ENCODE measurements at places on chromosomes 2 and 18.

DNA sequence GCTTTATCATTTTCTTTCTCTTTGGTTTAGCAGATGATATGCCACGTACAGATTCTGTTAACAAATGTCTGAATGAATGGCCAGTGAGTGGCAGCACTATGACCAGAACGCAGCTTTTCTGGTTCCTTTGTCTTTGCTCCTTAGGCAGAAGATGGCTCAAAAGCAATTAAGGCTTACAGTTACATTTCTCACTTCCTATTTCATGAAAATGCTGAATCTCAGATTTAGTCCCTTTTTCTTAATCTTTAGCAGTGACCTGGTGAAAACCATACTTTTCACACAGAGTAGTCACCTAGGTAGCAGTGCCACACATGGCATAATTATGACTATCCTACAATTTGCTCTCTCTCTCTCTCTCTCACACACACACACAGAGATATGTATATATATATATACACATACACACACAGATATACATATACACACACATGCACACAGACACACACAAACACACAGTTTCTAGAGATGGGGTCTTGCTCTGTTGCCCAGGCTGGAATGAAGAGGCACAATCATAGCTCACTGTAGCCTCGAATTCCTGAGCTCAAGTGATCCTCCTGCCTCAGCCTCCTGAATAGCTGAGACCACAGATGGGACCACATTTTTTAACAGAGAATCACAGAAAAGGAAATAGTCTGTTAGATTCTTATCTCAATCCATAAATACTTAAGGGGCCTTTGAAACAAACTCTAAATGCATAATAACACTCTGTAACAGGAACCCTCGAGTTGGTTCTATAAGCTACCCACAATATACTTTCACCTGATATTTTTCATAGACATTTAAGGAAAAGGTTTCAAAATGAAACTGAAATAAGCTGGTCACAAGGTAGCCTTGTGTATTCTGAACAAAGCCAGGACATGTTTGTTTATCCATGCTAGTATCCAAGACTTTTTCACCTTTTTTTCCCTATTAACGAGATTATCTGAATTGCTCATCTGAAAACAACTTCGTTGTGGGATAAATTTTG, 11.6 kb downstream of the PDE6D start:
- DNase-seq = no peak

- DNase-seq = no peak
These were observed 84.3 kb downstream of the COL4A4 start for GRCh38 chr2:227079726-227080125.

- no peak for DNase-seq
These were observed 199.2 kb downstream of the SMAD2 start for GRCh38 chr18:47731276-47731675.

GRCh38 chr2:59449274-59449673, 1104.2 kb downstream of the BCL11A start:
- DNase-seq = no peak

DNA sequence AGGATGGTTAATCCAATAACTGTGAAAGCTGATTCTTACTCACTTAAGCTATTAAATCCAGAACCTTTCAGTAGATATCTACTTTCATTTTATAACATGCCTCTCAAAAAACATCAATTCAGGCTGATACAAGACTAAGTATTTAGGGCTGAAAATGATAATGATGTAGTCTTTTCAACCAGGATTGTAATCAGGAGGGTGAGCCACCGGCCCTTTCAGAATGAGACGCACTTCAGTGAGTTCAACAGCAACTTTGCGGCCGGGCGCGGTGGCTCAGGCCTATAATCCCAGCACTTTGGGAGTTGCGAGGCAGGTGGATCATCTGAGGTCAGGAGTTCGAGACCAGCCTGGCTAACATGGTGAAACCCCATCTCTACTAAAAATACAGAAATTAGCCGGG, 30.4 kb downstream of the RBMS1 start:
- no peak for DNase-seq

- no peak for DNase-seq
These were observed 177.4 kb downstream of the TWIST2 start for GRCh38 chr2:239025096-239025801.

DNA sequence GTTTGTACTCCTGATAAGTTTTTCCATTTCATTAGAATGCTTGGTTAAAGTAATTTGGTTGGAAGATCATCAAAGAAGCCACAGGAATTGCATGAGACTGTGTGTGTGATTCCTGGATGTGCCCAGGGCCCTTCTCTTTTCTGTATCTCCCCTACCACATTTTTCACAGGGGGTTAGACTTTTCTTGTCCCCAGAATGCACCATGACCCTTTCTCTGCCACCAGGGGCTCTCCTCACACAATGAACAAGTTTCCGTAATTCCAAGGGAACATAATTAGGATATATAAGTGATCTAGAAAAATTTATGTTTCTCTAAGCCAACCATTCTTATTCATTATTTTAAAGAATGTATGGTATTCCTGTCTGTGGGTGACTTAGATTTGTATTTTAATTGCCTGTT, 291.8 kb downstream of the NEDD4L start:
- no peak for DNase-seq

- no peak for DNase-seq
These were observed 67.6 kb upstream of the MCFD2 start for GRCh38 chr2:46983065-46983801.

DNA sequence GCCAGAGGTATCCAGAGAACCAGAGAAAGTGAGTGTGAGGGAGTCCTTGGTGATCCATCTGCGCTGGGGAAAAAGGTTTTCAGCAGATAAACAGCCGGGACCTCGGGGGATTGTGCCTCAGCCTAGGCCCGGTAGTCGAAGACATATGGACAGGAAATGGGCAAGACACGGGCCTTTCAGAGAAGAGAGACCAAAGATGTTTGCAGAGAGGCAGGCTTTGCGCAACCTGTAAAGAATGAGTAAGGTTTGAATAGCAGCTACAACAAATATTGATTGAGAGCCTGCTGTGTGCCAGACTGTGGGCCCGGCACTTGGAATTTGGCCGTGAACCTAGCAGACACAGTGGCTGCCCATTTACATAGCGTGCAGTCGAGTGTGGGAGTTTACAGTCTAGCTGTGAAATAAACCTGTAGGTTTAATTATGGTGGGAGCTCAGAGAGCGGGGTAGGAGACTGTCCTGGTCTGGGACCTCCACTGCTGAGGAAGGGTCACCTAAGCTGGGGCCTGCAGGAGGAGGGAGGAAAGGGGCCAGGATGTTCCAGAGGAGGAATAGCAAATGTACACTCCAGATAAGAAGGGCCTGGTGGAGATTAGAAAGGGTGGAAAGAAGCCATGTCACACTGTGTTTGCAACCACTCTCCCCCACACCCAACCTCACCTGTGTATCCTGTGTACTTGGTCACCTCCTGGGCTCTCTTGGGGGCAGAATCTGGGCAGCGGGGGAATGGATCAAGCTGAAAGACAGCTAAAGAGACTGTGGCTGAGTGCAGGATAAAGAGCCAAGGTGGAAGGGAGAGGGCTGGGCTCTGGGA, 3.0 kb downstream of the SH2D6 start:
- DNase-seq = no peak

GRCh38 chr18:55322178-55322735, 265.7 kb downstream of the TCF4 start:
- DNase-seq = no peak

DNA sequence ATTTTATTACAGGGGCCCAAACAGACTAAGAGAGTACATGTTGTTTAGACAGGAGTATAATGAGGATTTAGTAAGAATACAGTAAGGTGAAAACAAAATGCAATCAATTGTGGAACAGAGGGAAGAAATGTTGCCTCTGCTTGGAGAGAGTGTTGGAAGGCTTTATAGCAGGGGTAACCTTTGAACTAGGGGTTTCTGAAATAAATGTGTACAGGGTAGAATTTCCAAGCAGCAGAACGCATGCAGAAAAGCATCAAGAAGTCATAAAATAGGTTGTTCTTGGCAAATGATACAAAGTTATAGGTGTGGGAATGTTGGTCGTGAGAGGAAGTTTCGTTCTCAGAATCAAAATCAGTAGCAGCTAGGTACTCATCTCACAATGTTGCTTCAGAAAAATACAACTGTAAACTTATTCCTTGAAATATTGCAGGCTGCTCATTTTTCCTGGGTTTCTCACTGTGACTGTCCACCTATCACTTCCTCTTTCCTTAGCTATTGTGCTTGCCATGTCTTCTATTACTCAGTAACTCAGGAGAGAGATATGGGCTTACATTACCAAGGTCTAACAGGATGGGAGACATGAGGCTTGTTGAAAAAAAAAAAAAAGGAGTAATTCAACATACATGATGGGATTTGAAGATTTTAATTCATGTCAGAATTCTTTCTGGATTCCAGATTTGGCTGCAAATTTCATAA, 17.1 kb upstream of the HNMT start:
- DNase-seq = no peak

- DNase-seq = no peak
These were observed 234.2 kb downstream of the TPGS2 start for GRCh38 chr18:36594621-36595020.

DNA sequence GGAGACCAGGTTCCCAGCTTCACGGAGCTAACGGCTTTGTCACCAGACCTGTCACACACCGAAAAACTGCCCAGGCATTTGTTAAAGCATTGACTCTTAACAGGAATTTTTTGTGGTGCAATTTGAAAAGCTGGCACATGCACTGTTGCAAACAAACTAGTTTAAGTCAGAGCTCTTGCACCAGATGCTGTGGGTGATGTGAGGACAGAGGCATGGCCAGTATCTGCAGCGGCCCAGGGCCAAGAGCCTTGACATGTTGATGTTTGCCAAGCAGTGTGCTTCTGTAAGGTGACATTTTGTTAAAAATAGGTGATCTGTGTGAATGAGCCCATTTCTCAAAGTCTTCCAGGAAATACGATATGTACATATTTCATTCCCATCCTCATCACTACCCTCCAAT, 142.5 kb downstream of the MTCL1 start:
- no peak for DNase-seq
